Brain (organoid and tissue), 16 donors: ENCODE measurements at places on chromosomes 16 and 17.
A peak's percentile ranks its signal among the peaks of the same experiment; 100 is the strongest.

- DNase-seq = no peak
These were observed 222.7 kb downstream of the HS3ST4 start for GRCh38 chr16:25914357-25914962.

GRCh38 chr17:36876966-36877365, 60.3 kb upstream of the LHX1 start:
- DNase-seq = no peak

DNA sequence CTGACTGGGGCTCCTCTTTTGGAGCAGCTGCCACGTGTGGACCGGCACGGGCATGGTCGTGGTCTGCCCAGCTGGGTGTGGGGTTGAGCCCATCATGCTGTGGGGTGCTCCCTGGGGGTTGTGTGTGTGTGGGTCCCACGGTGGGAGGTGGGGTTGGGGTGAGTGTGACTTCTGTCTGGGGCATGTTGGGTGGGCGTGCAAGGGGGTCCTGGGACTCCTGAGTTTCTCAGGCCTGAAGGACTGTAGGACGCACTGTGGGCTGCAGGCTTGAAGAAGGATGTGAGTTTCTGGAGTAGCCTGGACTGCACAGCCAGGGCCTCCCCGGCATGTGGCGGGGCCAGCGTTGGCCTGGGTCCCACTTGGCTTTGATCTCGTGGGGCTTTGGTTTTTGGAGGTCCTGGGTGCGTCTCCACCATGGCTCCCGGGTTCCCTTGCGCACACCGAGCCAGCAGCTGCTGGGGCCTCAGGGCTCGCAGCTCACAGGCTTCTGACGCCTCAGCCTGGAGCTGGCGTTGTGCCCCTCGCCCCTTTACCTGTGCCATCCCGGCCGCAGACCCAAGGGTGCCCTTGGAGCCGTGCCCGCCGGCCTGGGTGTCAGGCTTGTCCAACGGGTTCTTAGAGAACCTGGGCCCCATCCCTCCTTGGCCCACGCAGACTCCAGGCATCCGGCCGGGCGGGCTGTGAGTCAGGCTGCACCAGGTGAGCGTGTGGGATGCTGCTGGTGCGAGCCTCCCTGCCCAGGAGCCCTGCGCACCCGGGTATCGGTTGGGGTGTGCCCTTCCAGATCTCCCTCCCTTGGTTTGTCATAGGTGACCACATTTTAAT, 34.4 kb upstream of the ZNF750 start:
- no peak for DNase-seq

DNA sequence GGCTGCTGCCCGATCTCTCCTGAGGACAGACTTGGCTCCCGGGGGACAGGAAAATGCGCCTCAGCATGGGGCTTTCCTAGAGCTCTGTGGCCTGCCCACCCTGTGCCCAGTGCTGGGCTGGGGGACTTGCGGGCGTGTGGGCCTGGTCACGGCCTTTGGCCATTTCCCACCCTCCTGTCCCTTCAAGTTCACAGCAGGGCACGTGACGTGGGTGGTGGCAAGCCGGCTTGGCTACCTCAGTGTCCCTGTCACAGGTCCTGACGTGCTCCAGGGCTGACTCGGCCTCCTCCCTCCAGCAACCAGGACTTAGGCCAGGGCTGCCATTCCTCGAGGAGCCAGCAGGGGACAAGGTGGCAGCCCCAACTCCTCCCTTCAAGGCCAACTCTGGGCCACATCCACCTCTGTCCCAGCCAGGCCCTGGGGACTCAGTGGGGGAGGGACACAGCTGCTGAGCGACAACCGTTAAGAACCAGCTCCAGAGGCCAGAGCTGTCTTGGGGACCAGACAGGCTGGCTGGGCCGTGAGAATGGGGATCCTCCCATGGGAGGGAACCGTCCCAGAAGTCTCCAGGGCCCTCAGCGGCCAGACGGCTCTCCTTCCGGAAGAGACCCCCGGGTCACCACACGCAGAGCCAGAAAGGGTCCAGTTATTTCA, 981 bp upstream of the UNC13D start:
- peak; percentile 35 for DNase-seq

GRCh38 chr16:71610936-71611871, 14.8 kb upstream of the MARVELD3 start:
- DNase-seq = peak; percentile 21

- peak; percentile 81 for DNase-seq
These were observed 10.0 kb downstream of the BAIAP2 start for GRCh38 chr17:81044764-81045589.

GRCh38 chr17:28777178-28777577, 33.4 kb downstream of the TRAF4 start:
- no peak for DNase-seq

DNA sequence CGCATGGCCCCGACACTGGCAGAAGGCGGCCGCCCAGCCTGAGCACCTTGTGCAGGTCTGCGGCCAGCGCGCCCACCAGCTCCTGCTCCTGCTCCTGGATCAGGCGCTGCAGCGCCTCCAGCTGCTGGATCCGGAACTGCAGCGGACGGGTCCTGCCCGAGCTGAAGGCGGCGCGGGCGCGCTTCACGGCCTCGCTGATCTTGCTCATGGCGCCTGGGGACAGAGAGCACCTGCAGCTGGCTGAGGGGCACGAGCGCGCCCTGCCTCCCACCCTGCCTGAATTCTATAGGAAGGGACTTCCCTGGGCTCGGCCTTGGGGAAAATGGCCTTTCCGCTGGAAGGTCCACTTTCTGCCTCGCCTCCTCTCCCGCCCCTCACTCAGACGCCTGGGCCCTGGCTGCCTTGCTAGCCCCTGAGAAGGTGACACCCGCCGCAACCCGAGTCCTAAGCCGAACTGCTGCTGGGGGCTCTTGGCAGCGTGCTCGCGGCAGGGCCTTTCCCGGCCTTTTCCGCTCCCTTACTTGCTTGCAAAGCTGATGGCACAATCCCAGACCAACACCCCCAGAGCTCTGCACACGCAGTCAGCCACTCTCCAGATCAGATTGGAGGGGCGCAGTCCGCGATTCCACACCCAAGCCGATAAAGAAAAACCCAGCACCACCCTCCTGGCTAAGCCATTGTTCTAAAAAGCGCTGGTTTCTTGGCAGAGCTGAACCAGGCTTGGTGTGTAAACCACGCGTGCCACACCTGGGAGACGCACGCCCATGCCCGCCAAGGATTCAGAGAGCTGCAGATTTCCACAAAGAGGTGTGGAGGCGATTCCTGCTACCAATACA, 3.0 kb downstream of the ALDH3A1 start:
- peak; percentile 94 for DNase-seq

DNA sequence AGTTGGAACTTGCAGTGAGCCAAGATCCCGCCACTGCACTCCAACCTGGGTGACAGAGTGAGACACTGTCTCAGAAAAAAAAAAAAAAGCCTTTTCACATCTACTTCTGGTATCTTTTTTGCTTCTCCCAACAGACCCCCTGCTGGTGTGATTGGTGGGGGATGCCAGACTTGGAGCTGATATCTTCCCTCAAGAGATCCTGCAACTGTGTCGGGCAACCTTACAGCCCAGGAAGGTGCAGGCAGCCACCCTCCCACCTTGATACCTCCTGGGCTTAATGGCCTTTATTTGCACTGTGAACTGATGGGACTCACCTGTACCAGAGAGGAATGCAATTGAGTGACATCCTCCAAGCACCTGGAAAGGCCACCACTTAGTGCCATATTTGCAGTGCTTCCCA, 142.3 kb downstream of the RGS9 start:
- DNase-seq = peak; percentile 49
